ENCODE measurements at places on chromosomes 1 and 21.

DNA sequence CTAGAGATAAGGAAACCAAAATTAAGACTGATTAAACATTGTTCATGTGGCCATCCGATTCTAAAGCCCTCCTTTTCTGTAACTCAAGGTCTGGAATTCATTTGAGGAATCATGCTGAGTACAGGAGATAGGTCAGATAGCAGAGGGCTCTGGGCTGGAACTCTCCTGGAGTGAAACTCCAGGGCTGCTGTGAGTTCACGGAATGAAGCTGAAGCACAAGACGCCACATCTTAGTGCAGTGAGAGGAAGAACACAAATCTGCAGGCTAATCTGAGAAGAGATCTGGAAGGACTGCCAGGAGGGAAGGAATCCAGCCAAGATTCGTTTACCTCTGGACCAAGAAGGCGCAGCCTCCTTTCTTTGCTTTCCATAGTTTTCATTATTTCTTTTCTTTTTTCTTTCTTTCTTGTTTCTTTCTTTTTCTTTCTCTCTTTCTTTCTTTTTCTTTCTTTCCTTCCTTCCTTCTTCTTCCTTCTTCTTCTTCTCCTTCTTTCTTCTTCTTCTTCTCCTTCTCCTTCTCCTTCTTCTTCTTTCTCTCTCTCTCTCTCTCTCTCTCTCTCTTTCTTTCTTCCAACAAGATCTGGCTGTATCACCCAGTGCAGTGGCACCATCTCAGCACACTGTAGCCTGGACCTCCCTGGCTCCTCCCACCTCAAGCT lies 74.8 kb upstream of the ATP1B1 start:
- no peak for DNase-seq

GRCh38 chr1:118618618-118619340 lies 369.4 kb downstream of the TBX15 start:
- no peak for DNase-seq

DNA sequence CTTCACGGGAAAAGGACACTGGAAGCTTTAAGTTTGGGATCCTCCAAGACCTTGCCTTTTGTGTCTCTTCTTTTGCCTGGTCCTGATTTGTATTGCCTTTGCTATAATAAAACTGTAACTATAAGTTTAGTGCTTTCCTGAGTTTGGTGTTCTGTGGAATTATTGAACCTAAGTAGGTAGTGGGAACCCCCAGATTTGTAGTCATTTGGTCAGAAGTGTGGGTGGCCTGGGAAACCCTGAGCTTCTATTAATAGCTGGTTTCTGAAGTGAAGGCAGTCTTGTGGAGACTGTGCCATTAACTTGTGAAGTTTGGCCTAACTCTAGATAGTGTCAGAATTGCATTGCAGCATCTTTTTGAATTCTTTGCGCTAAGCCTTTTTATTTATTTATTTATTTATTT lies 6.8 kb upstream of the MYCL start:
- no peak for DNase-seq

DNA sequence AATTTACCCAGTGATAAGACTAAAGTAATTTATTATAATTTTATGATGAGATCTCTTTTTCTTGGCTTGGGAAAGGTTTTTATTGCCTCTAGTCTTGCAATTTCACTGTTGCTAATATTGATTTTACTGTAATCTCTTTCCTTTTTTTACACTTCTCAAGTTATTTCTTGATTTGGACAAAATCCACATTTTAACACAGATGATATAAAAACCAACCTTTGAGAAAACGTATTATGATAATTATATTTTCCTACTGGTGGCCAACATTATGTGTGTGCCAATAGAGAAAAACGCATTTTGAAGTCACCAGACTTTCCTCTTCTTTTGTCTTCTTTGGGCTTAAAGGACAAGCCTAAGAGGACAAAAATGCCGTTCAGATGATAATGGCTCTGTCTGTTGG lies 314.9 kb downstream of the PRDM2 start:
- DNase-seq = no peak

- peak; percentile 16 for DNase-seq
Observed at GRCh38 chr21:46393941-46394594, 64.6 kb upstream of the DIP2A start.

GRCh38 chr21:31173881-31174555 lies 135.7 kb upstream of the KRTAP19-8 start:
- DNase-seq = no peak

DNA sequence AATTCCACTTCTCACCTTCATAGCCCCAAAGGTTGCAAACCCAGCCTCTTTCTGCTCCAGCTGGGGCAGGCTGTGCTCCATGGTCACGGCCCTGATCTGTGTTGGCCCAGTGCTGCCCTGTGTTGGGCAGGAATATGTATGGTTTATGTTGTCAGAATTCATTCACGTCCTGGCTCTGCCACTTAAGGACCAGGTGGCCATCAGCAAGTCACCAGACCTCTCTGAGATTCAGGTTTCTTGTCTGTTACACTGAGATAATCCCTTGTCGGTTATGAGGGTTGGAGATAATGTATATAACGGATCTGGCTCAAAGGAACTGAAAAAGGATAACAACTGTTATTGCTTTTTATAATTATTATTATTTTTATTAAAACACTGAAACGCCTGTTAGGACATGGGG lies 39.1 kb upstream of the SELENON start:
- no peak for DNase-seq

GRCh38 chr1:67393240-67393639 lies 37.0 kb downstream of the SERBP1 start:
- no peak for DNase-seq

DNA sequence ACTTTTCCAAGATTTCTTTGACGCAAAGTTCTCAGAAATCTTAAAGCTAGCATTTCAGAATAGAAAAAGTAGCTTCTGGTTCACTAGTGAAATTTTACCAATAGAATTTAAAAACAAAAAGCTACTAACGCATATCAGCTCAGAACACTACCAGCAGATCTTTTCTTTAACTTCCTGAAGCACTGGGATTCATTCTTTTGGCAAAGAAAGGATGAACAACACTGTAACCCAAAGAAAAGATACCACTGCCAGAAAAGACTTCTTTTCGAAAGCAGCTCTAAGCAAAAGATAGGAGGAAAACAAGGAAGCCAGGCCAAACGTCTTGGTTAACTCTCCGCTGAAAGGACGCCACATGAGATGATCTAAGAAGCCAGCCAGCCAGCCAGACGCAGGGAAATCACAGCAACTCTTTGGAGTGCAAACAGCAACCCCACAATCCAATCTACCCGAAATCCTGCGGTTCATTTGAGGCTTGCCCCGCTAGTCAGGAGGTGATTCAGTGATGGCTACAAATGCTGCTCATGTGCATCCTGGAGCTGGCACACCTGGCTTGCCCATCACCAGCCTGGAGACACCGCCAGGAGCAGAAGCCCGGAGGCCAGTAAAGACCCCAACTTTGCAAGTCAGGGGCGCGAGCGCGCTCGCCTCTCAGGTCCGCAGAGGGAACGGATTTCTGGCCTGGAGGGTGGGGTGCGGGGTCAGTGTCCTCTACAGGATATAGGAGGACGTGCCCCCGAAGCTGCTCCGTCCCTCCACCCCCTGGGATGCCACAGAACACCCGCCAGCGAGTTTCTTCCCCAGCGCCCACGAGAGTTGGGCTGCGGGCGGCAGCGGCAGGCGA lies 812 bp downstream of the NBPF1 start:
- no peak for DNase-seq
